ENCODE measurements at places on chromosomes 12 and 14.

- DNase-seq, result no peak
These were observed 757 bp downstream of the SLC25A3 start for GRCh38 chr12:98594050-98594835.

DNA sequence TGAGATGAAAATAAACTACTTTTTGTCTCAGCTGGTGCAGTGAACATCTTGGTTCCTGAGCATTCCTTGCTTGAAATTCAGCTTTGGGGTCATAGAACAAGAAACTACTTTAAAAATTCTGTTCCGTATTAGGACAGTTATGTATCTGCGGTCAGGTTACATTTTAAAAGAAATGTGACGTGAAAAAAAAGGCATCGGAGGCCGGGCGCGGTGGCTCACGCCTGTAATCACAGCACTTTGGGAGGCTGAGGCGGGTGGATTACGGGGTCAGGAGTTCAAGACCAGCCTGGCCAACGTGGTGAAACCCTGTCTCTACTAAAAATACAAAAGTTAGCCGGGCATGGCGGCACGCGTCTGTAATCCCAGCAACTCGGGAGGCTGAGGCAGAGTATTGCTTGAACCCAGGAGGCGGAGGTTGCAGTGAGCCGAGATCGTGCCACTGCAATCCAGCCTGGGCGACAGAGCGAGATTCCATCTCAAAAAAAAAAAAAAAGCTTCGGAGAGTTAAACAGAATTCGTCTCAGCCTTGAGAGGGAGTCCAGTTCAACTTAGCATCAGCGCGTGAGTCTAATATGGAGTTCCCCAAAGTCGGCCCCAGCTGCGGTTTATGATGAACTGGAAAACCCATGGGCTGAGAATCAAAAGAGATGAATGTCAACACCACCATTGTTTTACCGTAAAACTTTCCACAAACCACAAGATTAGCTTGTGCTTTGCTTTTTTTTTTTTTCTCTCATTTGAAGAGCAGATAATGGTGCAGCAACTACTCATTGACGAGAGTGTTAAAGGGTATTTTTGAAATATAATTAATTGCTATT, 2.1 kb upstream of the SLC2A13 start:
- DNase-seq, result no peak

DNA sequence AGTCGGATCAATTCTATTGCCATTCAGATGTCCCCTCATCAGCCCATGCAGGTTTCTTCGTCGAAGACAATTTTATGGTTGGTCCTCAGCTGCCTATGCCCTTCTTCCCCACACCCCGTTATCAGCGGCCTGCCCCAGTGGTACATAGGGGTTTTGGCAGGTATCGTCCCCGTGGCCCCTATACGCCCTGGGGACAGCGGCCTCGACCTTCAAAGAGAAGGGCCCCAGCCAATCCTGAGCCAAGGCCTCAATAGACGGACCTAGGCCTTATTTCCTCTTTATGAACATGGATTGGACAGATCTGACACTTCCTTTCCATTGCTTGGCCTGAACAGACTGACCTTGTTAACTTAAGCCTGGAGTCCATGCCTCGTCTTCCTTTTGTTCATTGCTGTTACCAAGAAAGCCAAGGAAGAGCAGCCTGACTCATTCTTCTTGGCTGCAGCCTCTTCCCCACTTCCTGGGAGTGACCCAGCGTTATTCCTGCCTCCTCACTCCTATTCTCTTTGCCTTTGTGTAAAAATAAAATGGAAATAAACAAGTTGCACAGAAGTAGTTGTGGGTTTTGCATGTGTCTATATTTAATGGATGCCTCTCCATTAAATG, 156.5 kb upstream of the AMIGO2 start:
- DNase-seq, result peak; percentile 49

GRCh38 chr14:36271222-36271621, 49.2 kb downstream of the MBIP start:
- no peak for DNase-seq

DNA sequence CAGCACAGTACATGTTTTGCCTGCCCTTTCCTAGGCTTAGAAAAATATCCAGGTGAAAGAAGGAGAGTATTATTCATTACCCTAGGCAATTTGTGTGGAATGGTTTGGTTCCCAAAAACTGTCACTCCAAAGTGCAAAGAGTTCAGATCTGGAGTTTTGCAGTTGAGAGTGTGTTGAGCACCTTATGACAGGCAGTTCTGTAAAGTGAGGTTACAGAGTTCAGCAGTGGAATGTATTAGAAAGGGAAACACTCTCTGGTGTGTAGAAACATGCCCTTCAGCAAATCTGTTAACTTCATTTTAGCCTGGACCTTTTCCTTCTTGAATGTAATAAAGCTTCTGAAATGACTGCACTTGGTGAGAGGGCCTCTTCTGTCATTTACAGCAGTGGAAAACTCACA, 154.0 kb upstream of the SSTR1 start:
- no peak for DNase-seq

DNA sequence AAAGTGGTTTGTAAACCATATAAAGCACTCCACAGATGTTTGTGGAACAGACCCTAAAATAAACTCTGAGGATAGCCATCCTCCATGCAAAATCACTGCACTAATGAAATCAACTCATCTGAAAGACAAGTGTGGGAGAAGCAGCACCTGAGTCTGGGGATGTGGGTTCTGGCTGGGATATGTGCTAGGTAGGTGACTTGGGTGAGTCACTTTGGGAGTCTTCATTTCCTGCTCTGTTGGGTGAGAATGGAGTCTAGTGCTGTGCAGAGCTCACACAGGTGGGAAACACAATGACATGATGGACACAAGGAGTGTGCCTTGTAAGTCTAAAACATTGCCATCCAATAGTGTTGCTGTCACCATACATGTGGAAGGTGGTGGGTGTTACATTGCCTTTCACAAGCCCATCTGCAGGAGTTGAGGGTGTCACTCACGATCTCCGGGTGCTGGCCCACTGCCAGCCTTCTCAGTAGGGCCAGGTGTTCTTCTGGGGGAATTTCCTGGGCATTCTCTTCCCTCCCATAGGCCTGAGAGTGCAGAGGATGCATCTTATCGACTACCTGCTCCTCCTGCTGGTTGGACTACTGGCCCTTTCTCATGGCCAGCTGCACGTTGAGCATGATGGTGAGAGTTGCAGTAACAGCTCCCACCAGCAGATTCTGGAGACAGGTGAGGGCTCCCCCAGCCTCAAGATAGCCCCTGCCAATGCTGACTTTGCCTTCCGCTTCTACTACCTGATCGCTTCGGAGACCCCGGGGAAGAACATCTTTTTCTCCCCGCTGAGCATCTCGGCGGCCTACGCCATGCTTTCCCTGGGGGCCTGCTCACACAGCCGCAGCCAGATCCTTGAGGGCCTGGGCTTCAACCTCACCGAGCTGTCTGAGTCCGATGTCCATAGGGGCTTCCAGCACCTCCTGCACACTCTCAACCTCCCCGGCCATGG, 2.0 kb downstream of the SERPINA4 start:
- DNase-seq, result no peak

DNA sequence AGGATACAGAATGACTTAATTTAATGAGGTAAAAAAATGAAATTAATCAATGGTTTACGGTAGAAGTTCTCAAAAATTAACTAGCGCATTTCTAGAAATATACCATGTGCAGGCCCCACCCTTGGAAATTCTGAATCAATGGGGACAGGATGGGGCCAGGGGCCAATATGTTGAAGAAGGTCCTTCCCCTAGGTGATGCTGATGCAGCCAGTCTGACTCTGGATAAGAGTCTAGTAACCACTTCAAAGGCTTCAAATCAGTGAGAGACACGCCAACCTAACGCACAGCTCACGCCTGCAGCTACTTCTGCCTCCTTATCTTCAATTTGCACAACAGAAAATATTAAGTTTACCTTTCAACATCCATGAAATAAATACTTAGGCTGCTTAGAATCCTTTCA, 14.9 kb downstream of the GIT2 start:
- DNase-seq, result no peak
